Left hindlimb (tissue), 1 donor: ENCODE measurements at places on chromosomes 3 and 15.

DNA sequence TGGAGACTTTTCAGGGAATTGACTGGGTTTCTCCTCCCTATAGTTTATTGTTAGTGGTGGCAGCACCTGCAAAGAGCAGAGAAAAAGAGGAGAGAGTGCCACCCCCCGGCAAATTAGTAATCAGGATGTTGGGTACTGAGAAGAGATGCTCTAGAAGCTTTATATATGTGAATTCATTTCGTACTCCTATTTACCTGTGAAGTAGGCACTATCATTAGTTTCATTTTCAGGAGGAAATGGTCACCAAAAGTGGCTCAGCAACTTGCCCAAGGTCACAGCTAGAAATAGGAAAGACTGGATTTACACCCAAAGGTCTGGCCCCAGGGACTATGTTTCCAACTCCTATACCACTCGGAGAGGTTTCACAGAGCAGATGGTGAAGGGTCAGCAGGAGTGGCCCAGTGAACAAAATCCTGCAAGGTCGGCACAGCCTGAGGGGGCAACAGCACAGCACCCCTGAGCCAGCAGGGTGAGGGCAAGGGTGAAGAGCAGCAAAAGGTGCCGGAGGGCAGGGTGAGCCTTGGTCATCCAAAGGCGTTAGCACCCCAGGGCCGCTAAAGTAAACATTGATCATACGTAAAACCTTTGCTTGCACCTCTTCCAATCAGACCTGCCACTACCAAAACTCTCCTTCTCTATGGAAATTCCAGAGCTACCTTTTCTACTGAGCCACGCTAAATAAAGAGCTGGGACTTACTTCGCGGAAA lies 23.6 kb downstream of the VGLL4 start:
- no peak for DNase-seq

DNA sequence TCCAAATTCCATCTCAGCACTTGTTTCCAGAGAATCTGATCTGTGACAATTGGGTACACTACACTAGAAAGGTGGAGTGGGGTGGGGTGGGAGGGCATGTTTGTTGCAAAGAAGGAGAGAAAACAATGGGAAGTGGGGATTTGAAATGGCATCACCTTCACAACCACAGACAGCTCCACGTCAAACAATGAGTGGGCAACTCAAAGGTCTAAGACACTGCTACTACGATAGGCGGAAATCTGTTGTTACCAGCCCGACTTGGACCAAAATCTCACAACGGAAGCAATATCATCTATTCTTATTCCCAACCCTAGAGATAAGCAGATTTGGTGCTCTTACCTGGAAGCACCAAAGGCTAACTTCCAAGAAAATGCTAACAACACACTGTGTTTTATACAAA lies 3.3 kb downstream of the CYP19A1 start:
- DNase-seq, result no peak

GRCh38 chr15:37112971-37113670 lies 12.8 kb upstream of the MEIS2 start:
- DNase-seq, result no peak

- no peak for DNase-seq
Observed at GRCh38 chr3:4807381-4808280, 171.6 kb upstream of the BHLHE40 start.

DNA sequence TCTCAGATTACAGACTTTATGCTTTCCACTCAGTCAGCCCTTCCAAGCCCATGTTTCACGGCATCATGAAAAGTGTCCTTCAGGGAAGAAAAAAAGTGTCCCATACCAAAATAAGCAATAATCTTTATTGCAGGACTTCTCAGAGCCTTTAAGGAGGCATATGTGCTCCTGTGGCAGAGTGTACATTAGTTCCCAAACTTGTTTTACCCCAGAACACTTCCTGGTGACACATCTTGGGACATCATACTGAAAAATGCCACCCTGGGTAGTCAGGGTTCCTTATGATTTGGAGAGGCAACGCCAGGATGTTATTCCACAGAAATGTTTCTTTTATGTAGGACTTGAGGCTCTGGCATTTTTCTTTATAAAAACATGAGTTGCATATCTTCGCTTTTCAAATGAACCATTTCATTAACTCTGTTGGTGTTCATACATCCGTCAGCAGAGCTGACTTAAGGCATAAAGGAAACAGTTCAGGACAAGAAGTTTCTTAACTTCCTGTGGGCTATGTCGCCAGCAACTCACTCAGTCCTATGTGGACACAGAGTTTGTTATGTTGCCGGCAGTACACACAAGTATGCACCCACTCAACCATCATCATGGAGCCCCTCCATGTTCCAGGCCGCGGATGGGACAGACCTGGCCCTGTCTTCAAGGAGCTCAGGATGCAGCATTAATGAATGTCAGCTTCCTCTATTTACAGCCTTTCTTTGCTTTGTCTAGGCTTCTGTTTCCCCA lies 63.8 kb downstream of the CASR start:
- no peak for DNase-seq

GRCh38 chr15:20351448-20351971 lies 190.1 kb downstream of the GOLGA6L6 start:
- DNase-seq, result no peak

- no peak for DNase-seq
Observed at GRCh38 chr15:32991619-32992111, 202.8 kb downstream of the FMN1 start.

DNA sequence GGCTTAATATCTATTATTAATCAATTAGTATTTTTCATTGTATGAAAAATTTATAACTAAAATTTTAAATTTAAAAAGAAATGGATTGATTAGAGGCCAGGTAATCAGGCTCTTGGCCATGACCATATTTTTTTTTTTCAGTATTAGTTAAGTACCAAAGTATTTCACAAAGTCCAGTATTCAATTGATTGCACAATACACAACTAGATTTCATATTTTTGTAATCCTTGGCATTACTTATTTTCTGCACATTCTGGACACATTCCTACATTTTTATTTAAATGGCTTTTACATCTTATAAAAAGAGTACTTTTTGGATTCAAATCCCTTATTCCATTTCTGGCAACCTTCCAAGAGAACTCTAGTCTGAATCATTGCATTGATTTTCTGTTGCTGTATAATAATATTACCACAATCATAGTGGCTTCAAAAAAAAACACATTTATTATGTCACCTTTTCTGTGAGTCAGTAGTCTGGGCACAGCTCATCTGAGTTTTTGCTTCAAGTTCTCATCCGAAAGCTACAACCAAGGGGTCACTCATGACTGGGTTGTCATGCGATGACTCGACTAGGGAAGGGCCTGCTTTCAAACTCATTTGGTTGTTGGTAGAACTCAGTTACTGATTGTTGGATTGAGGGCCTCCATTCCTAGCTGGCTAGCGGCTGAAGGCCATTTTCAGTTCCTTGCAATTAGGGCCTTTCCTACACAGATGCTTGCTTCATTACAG lies 90.7 kb downstream of the CNTN6 start:
- DNase-seq, result no peak

GRCh38 chr3:132293251-132293650 lies 24.0 kb upstream of the ACP3 start:
- no peak for DNase-seq

DNA sequence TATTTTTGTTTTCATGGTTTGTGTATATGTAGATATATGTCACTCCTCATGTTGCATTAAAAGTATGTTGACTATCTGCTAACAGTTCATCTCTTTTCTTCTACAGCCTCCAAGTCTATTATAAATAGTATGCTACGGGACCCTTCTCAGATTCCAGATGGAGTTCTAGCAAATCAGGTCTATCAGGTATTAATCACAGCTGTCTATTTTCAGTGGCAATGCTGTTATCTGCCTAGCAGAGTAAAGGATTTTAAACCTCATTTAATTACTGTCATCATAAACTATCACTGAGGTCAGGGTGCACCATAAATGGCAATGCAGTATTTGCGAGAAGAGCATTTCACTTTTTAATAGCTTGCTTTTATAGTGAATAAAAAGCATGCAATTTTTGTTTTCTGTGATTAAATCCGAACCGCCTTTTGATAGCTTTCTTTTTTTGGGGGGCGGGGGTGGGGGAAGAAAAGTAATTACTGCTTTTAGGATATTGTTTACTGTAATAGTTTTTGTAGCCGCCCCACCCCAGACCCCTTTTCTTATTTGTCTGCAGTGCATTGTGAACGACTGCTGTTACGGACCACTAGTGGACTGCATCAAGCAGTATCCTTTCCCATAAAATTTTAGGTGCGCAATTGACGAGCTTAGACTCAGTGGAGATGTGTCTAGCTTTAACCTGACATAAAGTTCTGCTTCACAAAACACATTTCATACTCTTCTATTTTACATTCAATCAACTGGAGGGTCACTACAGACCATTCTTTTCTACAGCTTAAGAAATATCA lies 112.3 kb downstream of the CDIN1 start:
- DNase-seq, result no peak

DNA sequence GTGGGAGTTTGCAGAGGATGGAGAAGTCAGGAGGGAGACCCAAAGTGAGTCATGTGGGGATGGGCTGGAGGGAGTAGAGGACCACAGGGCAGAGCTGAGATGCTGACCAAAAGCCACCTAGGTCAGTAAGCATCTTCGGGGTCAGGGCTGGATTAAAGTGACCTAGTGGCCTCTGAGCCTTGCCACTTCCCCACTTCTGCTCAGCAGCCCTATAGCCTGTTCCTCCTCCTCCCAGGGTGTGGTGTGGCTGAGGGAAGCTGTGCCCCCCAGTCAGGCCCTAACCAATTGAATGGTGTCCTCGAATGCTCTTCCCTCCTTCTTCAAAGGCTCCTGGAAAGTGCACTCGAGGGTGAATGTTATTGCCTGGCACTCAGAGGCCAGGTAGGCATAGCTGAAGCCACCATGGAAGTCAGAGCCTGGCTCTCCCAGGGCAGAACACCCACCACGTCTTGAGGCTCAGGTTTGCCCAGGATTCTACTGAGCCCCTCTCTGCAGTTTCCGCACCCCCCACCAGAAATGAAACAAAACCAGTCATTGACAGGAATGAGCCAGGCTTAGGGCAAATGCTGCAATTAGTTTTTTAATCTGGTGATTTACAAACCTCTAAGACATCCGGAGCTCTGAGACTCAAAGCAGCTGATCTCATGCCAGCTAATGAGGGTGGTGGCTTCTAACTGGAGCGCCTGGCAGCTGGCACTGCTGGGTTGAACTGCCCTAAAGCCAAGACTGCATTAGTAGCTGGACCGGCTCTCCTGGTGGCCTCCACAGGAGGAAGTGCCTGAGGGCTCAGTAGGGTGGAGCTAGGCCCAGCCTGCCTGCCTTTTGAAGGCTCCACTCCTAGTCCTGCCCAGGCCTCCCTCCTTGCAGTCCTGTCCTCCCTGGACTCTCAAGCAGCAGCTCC lies 26.0 kb upstream of the VIPR1 start:
- DNase-seq, result no peak

DNA sequence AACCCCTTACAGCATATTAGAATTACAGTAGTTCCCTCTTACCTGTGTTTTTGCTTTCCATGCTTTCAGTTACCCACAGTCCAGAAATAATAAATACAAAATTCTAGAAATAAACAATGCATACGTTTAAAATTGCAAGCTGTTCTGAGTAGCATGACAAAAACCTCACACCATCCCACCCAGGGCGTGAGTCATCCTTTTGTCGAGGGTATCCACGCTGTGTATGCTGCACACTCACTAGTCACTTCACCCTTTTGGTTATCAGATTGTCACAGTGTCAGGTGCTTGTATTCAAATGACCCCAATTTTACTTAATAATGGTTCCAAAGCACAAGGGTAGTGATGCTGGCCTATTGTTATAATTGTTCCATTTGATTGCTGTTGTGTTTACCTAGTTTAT lies 72.5 kb upstream of the P3H2 start:
- DNase-seq, result no peak

- no peak for DNase-seq
Observed at GRCh38 chr3:45759851-45760250, 36.5 kb downstream of the SLC6A20 start.

GRCh38 chr3:51747840-51748239 lies 31.2 kb downstream of the IQCF6 start:
- DNase-seq, result no peak

DNA sequence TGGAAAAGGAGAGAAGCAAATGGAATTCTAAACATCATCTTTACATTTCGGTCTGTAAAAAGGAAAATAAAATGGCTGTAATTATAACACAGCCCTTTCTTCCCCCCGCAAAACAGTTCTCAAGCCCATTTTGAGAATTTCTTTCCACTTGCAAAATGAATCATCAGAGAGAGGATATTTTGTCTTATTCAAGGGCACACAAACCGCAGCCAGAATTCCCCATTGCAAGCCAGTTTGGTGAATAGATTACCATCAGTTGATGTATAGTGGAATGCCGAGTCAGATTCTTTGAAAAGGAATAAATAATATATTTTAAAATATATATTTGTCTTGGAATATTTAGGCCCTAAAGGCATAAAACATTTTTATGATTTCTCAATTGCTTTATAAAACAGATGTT lies 420.4 kb upstream of the SEMA6D start:
- no peak for DNase-seq

GRCh38 chr3:108477511-108478147 lies 32.8 kb downstream of the MYH15 start:
- peak; percentile 40 for DNase-seq

- DNase-seq, result no peak
Observed at GRCh38 chr15:77715051-77715450, 82.3 kb upstream of the LINGO1 start.

- no peak for DNase-seq
Observed at GRCh38 chr15:33618350-33618749, 307.6 kb downstream of the RYR3 start.

- no peak for DNase-seq
Observed at GRCh38 chr3:170635385-170635735, 49.5 kb upstream of the SLC7A14 start.

DNA sequence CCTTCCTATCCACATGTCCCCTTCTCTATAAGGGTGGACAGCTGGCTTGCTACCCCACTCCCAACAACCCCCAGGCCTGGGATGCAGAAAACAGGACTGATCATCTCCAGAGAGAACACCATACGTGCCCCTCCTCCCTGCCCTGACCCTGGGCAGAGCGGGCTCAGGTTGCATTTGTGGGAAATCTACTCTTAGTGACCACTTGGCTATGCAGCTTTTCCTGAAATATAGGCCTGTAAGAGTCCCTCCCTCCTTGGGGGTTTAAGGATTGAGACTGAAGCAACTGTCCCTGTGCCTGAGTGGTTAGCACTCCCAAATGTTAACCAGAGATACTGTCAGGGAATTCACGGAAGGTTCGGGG lies 11.7 kb downstream of the SH2D7 start:
- DNase-seq, result no peak

DNA sequence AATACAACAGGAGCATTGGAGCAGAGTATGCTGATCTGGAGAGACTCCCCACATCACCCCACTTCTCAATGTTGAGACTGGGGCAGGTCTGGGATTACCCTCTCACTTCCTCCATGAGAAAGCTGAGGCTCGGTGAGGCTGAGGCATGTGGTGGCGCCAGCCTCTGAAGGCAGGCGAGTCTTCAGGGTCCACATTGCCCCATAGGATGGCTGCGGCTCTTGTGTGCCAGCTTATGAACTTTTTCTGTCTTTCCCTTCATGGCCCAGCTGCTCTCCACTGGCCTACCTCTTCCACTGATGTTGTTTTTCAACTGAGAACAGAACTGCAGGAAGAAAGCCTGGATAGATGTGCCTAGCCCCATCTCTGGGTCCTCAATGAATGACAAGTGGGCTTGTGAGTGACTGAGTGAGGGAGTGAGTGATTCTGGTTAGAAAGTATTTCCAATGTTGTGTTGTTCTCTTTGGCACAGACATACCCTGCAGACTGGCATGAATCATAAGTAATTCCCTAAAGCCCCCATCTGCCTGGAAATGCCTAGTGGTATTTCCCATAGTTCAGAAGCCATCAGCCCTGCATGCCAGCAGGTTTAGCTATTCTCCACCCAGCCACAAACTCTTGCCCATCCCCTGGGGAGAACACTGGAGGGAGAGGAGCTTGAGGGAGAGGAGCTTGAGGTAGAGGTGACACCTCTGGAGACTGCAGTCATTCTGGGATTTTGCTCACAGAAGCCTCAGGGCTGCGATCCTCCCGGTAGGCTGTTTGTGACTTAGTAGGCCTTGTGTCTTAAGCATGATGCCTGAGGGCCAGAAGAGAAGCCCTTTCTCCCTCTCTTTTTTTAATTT lies 56.9 kb downstream of the AMOTL2 start:
- DNase-seq, result peak; percentile 15
